ENCODE measurements at places on chromosomes 3 and 15.

GRCh38 chr3:184176377-184177330 is 2.0 kb downstream of the AP2M1 start:
- peak; percentile 77 for DNase-seq

GRCh38 chr3:41573591-41573990 is 374.3 kb downstream of the CTNNB1 start:
- no peak for DNase-seq

DNA sequence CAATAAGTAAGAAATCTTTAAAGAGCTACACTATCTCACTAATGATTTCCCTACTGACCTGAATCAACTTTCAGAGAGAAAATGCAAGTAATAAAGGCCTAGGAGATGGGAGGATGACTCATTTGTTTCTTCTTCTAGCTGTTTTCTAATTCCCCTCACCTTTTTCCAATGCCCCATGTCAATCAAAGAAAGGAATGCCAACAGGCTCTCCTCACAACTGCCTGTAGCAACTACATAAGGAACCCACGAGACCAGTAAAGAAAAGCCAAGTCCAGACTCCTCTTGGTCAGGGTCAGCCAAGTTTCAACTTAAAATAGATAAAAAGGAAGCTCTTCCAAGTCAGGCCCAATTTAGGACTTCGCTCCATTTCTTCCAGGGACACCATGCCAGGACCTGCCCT is 201.9 kb downstream of the TNIK start:
- DNase-seq: no peak

DNA sequence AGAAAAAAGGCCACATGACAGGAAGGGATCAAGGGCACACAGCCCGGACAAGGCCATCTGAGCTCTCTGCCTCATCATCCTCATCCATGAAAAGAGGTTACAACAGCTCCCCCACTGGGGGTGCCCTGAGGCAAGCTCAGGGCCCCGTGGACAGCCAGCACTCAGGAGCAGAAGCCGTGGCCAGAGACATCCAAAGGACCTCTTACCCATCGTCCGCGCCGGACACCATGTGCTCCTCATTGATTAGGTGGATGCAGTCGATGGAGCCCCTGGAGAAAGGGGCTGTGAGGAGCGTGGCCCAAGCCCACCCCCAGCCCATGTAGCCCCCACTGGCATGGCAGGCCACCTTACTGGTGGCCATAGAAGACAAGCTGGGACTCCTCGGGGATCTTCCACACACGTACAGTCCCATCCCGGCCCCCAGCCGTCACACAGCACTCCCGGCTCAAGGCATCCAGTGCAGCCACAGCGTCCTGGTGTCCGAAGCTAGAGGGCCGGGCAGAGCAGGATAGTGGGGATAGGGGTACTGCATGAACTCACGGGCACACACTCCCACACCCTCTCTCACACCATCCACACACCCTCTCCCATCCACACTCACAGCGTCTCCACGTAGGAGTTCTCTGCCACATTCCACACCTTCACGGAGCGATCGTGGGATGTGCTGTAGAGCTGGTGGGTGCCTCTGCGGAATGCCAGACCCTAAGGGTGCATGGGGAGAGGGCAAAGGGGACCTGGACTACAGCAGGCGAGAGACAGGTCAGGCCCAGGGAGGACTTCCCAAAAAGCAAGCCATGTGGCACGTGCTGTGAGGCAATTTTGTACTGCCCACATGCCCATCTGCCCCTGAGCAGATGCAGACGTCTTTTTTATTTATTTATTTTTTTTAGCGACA is 6.5 kb downstream of the RRP9 start:
- no peak for DNase-seq

DNA sequence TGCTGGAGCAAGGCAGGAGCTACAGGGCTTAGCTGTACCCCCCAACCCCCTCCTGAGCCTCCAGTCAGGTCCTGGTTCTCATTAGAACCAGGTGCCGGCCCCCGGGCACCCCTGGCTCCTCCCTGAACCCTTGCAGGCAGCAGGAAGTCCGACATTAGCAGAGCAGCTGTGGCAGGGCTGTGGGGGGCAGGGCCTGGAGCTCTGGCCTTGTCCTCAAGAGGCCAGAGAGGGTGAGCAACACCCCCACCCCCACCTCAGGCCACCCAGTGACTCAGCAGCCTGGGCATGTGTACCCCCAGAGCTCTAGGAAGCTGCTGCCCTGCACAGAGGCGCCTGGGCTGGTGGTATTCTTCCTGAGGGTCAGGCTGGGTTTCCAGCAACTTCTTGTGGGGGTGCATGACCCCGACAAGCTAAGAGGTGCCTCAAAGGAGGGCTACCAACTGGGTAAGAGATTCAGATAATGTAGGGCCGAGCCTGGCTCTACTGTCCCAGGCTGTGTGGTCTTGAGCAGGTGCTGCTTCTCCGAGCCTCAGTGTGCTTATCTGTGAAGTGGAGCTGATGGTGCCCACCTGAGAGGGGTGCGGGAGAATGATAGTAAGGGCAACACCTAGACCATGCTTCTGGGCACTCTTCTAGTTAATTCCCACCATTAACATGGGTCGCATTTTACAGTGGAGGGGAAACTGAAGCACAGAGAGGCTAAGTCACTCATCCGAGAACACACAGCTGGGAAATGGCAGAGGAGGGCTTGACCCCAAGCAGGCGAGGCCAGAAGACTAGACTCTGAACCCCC is 16.0 kb downstream of the H1-8 start:
- no peak for DNase-seq

DNA sequence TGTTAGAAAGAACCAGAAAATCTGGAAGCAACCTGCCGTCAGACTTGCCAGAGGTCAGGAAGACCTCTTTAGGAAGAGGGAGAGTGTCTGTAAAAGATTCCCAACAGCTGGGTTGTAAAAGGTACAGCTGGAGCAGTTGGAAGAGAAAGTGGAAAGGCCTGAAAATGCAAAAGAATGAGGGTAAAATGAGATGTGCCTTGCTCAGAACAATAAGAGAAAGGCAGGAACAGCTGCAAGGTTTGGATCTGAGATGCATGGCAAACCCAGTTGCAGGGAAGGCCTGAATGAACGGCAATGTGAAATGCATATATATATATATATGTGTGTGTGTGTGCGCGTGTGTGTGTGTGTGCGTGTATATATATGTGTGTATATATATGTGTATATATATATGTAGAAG is 88.1 kb downstream of the ZIC1 start:
- no peak for DNase-seq

- DNase-seq: no peak
These were observed 9.4 kb downstream of the FAM174B start for GRCh38 chr15:92646216-92646615.

GRCh38 chr15:67242708-67243111 is 11.8 kb downstream of the AAGAB start:
- DNase-seq: no peak

- no peak for DNase-seq
These were observed 9.9 kb downstream of the ATRIP start for GRCh38 chr3:48456456-48456855.

All from fibroblast of skin of left biceps (primary cell).